Activated naive CD4-positive, alpha-beta T cell treated with anti-CD3 and anti-CD28 coated beads, Interleukin-2, amount 50 U/mL, for 16 hours (primary cell): ENCODE measurements at places on chromosomes 7 and 10.

DNA sequence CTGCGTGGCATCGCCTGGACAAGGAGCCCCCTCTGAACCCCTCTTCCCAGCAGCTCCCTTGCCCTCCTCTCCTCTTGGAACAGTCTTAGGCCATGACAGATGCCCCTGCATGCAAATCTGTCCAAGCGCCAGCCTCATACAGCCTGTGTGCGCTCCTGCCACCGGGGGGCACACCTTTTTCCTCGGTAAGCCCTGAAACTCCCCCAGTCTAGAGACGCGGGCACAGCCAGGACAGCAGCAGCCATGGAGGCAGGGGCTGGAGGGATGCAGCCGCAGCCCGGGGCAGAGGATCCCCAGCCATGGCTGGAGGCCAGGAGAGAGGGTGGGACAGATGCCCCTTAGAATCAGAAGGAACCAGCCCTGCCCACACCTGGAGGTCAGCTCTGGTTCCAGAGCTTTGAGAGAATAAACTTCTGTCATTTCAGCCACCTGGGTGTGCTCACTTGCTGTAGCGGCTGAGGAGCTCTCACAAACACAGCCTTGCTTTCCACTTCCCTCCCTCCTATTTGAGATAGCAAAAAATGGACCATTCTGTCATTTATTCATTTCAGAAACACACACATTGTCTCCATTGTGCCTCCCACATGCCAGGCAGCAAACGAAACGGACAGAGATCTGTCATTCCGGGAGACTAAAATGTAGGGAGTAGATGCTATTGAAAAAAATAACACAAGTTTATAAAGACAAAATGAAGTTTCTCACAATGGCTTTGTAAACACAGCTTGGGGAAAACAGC, 241.5 kb downstream of the WDR37 start:
- DNase-seq = no peak

DNA sequence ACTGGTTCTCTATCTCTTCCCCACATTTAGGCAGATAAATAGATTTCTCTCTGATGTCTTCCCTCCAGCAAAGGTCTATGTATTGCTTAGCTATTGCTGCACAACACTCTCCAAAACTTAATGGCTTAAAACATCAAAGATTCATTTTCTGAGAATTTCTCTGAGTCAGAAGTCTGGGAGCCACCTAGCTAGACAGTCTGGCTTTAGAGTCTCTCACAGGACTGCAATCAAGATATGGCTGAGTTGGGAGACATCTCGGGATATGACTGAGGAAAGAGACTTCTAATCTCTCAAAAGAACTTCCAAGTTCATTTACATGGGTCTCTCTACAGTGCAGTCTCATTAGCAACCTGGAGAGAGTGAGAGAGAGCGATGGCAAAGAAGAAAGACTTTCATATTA, 553.6 kb upstream of the GHITM start:
- no peak for DNase-seq

- DNase-seq = no peak
Measured at GRCh38 chr7:26729150-26729775, 135.1 kb downstream of the SKAP2 start.

DNA sequence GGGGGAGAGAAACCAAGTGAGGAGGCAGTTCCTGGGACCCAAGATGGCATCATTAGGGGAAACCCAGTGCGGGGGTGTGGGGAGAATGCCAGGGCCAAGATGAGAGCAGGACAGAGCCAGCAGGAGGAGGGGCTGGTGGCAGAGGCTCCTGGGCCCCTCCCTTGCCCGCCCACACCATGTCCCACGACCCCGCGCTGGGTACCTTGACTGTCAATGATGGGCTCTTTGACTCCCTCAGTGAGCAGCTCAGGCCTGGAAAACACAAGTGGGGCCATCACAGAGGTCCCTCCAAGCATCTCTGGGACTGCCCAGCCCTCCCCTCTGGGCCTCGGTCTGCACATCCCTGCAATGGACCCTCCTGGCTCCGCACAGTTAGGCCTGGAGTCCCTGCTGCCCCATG, 75.4 kb downstream of the RABGEF1 start:
- no peak for DNase-seq

DNA sequence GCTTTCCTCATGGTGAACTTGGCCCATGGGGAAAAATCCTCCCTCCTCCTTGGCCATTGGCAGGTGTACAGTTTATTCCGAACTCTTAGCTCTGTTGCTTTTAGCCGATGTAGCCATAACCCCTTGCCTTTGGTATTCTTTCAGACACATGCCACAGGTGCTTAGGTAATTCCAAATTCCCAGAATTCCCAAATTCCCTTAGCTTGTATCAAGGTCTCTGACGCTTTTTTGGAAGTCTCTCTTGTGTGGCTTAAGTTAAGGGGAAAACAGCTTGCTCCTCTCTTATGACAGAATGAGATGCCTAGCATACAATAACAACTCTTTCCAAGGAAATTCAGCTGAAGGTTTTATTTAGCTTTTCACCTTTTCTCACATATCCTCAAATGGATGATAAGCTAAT, 68.0 kb downstream of the SUGCT start:
- DNase-seq = no peak

- no peak for DNase-seq
Measured at GRCh38 chr7:431658-432111, 88.0 kb downstream of the PDGFA start.

GRCh38 chr10:53952698-53953630, 848.1 kb downstream of the PCDH15 start:
- no peak for DNase-seq

GRCh38 chr10:88209837-88210561, 346.6 kb downstream of the PTEN start:
- DNase-seq = no peak

- DNase-seq = no peak
Measured at GRCh38 chr10:60778971-60779796, 906 bp downstream of the CDK1 start.

DNA sequence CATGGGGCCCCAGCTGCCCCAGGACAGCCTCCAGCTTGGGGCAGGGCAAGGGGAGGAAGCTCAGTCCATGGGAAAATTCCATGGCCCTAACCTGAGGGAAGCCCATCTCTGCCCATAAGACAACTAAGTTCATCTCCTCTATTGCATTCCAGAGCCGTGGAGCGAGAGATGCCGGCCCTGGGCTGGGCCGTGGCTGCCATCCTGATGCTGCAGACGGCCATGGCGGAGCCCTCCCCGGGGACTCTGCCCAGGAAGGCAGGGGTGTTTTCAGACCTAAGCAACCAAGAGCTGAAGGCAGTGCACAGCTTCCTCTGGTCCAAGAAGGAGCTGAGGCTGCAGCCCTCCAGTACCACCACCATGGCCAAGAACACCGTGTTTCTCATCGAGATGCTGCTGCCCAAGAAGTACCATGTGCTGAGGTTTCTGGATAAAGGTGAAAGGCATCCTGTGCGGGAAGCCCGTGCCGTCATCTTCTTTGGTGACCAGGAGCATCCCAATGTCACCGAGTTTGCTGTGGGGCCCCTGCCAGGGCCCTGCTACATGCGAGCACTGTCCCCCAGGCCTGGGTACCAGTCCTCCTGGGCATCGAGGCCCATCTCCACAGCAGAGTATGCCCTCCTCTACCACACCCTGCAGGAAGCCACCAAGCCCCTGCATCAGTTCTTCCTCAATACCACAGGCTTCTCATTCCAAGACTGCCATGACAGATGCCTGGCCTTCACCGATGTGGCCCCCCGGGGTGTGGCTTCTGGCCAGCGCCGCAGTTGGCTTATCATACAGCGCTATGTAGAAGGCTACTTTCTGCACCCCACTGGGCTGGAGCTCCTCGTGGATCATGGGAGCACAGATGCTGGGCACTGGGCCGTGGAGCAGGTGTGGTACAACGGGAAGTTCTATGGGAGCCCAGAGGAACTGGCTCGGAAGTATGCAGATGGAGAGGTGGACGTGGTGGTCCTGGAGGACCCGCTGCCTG, 4.3 kb downstream of the AOC1 start:
- no peak for DNase-seq

DNA sequence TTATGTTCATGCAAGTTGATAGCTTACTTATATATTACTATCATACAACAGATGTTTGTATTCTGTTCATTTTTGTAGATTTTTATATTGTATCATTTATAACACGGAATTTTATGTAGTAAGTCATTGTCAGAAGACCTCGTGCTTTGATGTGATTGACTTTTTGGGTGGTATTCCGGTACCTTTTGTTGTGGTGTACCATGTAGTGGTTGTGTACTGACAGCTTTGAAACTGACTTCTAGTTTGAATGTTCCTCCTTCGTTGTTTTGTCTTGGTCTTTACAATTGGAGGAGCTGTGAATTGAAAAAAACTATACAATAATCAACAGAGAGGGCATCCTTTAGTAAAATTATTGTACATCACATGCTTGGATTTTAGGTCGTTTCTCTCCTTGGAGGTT, 61.5 kb downstream of the WAC start:
- no peak for DNase-seq

DNA sequence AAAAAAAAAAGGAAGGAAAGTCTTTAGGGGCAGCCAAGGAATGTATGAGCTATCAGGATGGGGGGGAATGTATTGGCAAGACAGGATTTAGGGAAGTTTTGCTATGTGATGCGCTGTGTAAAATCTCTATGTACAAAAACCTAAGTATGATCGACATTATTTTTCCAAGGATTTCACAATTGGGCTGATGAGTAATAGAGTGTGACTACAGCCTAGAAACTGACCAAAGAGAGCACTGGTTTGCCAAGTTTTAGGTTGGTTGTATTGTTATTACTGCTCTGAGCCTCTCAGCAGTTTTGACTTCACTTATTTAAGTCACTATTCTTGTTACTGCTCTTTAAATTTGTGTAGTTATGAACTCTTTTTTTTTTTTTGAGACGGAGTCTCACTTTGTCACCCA, 107.3 kb downstream of the NRCAM start:
- DNase-seq = no peak

DNA sequence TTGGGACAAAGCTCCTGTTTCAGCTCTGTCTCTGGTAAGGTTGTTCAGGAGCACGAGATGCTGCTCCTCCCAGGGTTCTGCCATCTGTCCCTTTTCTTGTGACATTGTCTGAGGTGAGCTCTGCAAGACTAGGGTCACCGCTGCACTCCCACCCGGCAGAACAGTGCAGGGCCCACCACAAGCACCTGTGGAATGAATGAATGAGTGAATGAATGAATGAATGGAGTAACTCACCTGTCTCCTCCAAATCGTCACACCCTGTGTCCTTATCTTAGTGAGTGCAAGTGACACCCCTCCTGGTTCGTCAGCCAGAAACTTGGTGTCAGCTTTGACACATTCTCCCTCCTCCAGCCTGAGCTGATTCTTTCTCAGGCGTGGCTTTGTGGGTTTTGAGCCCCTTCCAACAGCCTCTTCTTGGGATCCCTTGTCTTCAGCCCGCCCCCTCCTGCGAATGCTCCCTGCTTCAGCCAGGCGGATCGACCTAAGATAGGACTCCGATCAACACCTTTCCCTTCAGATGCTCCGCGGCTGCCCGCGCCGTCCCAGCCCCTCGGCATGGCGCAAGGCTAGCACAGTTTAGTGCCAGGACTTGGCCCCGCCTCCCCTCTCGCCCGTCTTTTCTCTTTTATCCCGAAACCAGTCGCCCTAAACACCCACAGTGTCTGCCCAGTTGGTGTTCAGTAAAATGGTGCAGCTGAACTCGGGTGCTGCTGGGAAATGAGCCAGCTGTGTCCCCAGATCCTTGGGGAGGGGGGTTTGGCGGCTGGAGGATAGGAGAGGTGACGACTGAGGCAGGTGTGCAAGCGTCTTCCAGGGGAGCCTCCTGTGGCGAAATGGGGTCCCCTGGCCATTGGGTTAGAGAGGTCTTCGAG, 89.3 kb downstream of the BEND7 start:
- DNase-seq = no peak

- no peak for DNase-seq
Measured at GRCh38 chr7:8044761-8045430, 76.3 kb downstream of the GLCCI1 start.

DNA sequence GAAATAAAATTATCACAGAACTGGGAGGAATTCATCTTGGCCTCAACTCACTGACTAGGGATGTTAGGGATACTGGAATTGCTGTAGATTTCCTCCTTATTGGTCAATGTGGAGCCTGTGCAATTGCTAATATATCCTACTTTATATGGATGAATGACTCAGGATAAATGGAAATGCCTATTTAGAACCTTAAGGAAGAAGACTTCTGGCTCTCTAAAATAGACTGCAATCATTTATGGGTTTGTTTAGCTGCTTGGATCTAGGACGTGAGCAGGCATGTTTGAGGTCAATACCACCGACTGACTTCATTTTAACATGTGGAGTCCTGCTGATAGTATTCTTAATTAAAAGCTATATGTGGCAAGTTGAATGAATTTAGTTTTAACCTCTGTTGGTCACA, 1040.1 kb upstream of the LRRN3 start:
- no peak for DNase-seq

- no peak for DNase-seq
Measured at GRCh38 chr10:10094691-10095090, 923.0 kb upstream of the CELF2 start.

GRCh38 chr10:60446851-60447250, 57.2 kb upstream of the ANK3 start:
- no peak for DNase-seq

DNA sequence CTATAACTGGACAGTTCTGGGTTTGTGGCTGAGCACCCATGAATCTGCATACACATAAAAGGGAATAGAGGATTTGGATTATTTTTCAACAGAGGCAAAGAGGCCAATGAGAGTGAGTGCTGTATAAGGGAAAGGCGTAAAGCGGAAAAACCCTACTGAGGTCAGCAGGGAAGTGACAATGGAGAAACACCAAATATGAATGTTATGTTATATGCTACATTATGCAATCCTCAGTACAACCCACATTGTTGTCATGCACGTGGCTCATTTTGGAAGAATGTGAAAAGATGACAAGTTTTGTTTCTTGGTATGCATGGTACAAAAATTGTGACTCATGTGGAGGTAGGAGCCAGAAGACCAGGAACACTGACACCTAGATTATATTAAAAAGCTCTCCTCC, 113.6 kb upstream of the AMPH start:
- DNase-seq = no peak

DNA sequence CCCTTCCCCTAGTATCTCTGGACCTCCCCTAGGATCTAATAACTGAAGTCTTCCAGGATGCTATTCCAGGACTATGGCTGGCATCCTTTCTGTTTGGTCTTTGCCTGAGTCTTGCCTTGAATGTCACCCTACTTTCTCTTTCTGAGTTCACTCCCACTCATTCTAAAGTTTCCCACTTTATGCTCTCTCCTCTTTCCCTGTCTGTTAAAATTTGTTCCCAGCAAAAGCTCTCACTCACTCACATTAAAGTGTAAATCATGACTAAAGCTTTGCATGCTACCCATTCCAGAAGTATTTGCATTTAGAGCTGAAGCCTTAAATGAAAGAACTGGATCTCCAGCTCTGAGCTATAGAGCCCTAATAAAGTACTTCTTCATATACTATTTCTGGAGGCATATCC, 42.1 kb upstream of the RAPGEF5 start:
- no peak for DNase-seq

DNA sequence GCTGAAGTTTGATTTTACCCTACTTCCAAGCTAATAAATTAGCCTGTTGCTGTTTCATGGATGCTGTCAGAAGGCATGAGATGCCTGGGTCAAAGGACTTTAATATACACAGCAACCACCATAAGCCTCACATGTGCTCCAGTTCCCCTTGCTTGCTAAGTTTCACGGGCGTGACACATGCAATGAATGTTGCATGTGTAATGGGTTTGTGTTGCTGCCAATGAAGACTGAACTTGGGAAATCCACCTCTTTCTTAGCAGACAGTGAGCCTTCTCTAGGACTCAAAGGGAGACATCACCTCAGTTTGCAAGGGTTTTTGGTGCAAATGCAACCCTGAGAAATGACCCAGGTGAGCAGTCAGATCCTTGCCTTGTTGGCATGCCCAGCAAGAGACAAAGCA, 505.5 kb upstream of the PODXL start:
- DNase-seq = no peak

- DNase-seq = no peak
Measured at GRCh38 chr7:104252409-104253134, 44.8 kb upstream of the ORC5 start.
